ENCODE measurements at places on chromosomes 11 and 22.

DNA sequence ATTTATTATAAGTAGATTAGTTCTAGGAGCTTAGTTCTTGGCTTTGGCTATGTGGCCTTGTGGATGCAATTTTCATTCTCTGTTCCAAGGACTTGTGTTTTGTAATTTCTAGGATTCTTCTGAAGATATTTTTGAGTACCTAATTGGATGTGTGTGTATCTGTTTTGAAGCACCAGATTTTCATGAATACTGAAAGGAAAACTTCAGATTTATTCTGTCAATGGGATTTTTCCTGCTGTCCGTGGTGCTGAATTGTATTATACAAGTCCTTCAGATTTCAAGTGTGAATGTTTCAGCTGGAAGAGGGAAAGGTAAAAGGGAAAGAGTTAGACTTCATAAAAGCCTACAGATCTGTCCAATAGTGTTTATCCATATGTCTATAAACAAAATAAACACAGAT is 18.2 kb upstream of the SYN3 start:
- DNase-seq, result no peak

- peak; percentile 53 for DNase-seq
Observed at GRCh38 chr11:22432291-22433093, 94.3 kb downstream of the SLC17A6 start.

DNA sequence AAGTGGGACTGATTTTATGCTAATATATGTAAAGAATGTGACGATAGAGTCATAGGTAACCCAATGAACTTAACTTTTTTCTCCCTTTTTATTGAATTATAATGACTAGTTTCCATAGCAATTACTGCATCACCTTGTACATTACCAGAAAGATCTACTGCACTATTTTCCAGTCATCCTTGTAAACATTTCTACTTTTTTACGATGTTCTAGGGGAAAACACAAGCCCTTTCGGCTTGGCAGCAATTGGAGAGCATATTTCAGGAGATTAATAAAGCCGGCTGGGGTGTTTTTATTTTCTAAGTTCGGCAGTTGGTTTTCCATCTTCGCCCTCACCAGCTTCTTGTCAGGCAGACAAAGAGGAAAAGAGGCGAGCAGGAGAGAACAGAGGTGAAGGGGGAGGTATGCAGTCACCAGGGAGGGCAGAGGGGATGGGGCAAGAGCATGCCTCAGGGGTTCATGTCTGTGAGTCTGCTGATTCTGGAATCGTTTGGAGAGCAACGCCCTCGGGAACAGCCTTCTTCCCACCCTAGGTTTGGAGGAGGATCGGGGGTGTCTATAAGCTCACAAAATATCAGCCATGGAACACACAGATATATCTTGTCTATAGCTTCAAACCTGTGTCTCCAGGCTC is 476.4 kb downstream of the MIAT start:
- no peak for DNase-seq

DNA sequence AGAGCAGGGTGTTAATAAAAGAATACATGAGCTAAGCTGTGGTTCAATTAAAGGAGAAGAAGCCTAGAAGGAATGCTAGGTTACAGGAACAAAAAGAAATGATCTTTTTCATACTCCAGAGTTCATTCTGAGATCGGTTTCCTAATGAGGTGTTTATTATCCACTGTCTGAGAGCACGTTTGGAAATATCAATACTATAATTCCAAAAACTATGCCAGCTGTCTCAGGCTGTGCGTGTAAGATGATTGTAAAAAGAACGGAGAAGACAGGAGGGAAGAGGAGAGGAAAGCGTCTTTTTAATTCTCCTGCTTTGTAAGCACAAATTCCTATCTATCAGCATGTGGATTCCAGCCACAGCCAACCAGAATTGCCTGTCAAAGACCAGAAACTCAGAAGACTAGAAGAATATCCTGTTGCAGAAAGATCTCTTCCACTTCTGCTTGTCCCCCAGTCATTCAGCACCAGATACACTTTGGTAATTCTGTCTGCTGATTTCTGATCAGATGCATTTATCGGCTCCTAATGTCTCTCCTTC is 25.7 kb downstream of the APOL5 start:
- no peak for DNase-seq

DNA sequence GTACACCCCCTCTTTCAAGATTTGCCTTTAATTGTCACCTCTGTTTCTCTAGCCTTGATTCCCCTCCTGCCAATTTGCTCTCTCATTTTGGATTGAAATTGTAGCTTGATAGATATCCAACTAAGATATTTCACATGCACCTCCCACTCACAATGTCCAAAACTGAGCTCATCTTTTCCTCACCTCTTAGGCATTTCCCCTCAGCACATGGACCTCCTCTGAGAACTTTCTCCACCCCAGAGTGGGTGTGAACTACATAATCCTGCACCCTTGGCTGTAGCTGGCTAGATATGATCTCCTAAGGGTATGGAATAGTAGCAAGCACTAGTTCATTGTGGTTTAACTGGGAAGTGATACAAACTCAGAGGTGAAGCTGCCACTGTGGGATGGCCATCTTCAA is 91.5 kb upstream of the SESN3 start:
- no peak for DNase-seq

Data from ecto neural progenitor cell (in vitro differentiated cells).